Type B pancreatic cell (in vitro differentiated cells): ENCODE measurements at places on chromosomes 2 and 18. TPM values are rescaled to one million over a fixed set of nuclear protein-coding genes. Genes with fewer than 3 reads are reported as not detected.

Gene SH3RF3
- total RNA-seq: 2.5 and 13.9 TPM in 2 replicates

Gene C2orf80
- total RNA-seq: not detected in 2 replicates

DNA sequence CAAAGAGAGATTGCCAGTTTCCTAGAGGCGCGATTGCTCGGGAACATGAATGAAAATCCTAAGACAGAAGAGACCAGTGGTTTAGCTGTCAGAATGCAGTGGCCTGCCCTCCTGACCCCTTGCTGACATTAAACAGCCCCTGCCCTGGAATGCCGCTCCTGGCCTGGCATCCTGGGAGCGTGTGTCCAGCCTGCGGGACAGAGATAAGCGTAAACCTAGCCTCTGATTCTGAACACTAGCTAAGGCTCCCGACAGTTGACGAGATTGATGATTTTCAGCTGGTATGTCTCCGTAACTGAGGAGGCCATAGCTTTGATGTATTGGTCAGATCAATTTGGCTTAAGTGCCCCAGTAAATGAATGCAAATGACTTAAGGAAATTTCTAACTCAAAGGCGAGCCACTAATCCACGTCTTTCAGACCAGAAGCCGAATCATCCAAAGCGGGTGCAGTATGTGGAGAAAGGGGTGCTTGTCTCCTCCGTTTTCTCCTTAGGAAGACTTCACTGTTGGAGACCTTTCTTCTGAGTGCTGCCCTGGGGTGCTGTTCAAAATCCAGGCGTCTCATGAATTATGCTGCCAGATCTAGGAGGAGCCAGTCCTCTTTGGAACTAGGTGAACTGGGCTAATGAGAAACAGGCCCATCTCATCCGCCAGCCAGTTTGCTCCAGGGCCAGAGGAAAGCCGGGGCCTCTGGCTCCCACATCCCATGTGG, 142.5 kb upstream of the L3MBTL4 start:
- no peaks in the 10 kb centered on the region for H3K36me3 ChIP-seq
- peak; percentile 76 for DNase-seq
- peaks cover 3% of the 10 kb centered on the region for H3K27me3 ChIP-seq
- H3K27ac ChIP-seq: peak overlapping the region; percentile 67

DNA sequence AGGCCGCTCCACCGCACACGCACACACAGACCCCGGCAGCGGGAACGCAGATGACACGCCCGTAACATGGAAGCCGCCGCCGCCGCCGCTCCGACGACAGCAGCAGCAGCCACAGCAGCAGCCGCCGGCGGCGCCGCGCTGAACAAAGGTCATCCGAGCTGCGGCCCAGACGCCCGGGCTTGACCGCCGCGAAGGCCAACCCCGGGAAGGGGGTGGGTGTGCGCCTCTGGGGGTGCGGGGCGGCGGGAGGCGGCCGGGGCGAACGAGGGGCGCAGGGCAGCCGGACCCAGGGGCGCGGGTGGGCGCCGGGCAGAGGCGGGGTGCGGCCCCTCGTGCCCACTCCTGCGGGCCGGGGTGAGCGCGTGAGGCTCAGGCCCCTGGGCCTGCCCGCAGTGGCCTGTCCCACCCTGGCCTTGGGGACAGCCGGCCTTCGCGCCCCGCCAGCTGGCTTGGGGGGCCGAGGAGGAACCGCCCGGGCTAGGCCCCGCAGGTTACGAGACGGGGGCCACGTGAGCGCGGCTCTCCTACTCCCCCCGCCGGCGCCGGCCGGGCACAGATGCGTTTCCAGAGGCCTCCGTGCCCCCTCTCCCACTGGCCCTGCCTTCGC, 1.0 kb upstream of the ZNF532 start:
- H3K4me1 ChIP-seq: peaks cover 75% of the 10 kb centered on the region
- peaks cover 40% of the 10 kb centered on the region for H3K36me3 ChIP-seq
- peak overlapping the region; percentile 71 for H3K4me3 ChIP-seq
- no peaks in the 10 kb centered on the region for H3K27me3 ChIP-seq
- peak overlapping the region; percentile 98 for H3K27ac ChIP-seq
- peak; percentile 74 for DNase-seq

- no peaks in the 10 kb centered on the region for H3K36me3 ChIP-seq
- H3K4me3 ChIP-seq: peak overlapping the region; percentile 73
- H3K27ac ChIP-seq: peak overlapping the region; percentile 90
- no peak for DNase-seq
- peaks cover 21% of the 10 kb centered on the region for H3K27me3 ChIP-seq
Observed at GRCh38 chr18:24986666-24987302, 365.2 kb downstream of the ZNF521 start.

GRCh38 chr2:23213196-23213595, 171.8 kb upstream of the KLHL29 start:
- H3K4me3 ChIP-seq: no peak overlapping the region
- peak overlapping the region; percentile 61 for H3K27ac ChIP-seq
- no peaks in the 10 kb centered on the region for H3K36me3 ChIP-seq

DNA sequence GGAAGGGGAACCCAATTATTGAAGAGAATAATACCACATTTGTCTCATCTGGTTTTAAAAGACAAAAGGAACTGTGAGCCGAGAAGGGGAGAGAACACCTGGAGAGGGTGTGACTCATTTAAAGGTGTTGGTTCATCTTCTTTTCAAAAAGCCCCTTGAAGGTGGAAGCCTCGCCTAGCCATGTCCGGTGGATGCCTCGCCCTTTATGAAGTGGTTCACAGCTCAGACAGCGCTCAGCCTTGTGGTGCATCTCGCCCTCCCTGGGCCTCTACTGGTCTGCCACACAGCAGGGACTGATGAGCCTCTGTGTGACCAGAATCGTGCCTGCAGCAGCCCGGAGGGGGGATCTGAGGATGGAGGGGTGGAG, 290.0 kb upstream of the CXCR4 start:
- H3K27ac ChIP-seq: no peak overlapping the region
- no peaks in the 10 kb centered on the region for H3K36me3 ChIP-seq
- H3K27me3 ChIP-seq: peaks cover 41% of the 10 kb centered on the region
- DNase-seq: no peak

- no peaks in the 10 kb centered on the region for H3K27me3 ChIP-seq
- no peak overlapping the region for H3K4me3 ChIP-seq
- peaks cover 50% of the 10 kb centered on the region for H3K4me1 ChIP-seq
Observed at GRCh38 chr2:45674035-45674816, 22.8 kb downstream of the PRKCE start.

- no peaks in the 10 kb centered on the region for H3K4me1 ChIP-seq
- peak overlapping the region; percentile 27 for H3K27ac ChIP-seq
- no peaks in the 10 kb centered on the region for H3K27me3 ChIP-seq
- H3K4me3 ChIP-seq: no peak overlapping the region
Observed at GRCh38 chr18:48032876-48033789, 102.7 kb upstream of the SMAD2 start.

Gene RAB6D
- total RNA-seq: 0.56 and 0.64 TPM in 2 replicates

- no peaks in the 10 kb centered on the region for H3K36me3 ChIP-seq
- DNase-seq: no peak
- no peak overlapping the region for H3K4me3 ChIP-seq
- peaks cover 34% of the 10 kb centered on the region for H3K4me1 ChIP-seq
- no peak overlapping the region for H3K27ac ChIP-seq
Observed at GRCh38 chr2:120522151-120522751, 176.3 kb downstream of the INHBB start.

Gene CHRNG
- total RNA-seq: 0.50 and 0.87 TPM in 2 replicates

DNA sequence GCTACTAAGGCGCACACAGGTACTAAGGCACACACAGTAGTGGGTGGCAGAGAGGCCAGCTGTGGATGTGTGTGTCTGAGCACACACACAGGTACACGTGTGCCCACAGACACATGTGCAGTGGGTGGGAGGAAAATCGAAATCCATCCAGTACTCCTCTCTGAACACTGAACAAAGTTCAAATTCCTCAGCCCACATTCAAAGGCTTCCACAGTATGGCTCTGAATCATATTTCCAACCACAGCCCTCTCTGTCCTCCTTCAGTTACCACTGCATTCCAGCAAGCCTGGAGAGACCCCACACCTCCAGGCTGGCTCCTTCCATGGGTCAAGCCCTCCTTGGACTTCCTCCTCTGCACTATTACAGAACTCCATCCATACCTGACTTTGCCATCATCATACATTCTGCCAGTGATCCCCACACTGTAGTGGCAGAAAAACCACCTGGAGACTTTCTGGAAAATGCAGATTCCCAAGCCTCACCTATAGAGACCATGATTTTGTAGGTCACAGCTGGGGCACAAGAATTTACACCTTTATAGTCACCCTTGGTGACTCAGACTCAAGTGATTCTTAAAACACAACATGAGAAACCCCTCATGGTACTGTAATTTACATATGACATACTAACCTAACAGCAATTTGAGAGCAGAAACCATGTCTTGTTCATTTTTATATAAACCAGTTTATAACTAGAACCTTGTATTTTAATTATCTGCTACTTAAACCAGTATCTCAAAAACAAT, 31.4 kb downstream of the EPG5 start:
- H3K27ac ChIP-seq: no peak overlapping the region
- no peaks in the 10 kb centered on the region for H3K4me1 ChIP-seq
- H3K27me3 ChIP-seq: no peaks in the 10 kb centered on the region

DNA sequence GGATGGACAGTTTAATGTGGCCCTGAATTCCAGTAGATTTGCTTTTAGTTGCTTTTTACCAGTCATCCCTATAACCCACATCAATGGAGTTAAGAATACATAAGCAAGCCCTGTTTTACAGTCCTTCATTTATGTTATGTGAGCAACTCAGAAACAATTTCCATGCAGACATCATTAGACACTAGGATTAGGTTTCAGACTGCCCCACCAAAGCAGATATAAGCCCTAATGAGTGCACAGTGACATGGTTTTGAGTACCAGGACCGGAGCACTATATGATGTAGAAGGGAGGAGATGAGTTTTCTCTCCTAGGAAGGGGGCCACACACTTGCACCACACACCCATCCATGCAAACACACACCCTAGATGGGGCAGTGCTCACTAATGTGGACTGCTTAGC, 15.5 kb downstream of the KCNS3 start:
- H3K4me1 ChIP-seq: no peaks in the 10 kb centered on the region
- H3K4me3 ChIP-seq: no peak overlapping the region
- no peaks in the 10 kb centered on the region for H3K27me3 ChIP-seq
- no peaks in the 10 kb centered on the region for H3K36me3 ChIP-seq

Gene SMAD7
- 17.8 and 30.9 TPM in 2 replicates for total RNA-seq

DNA sequence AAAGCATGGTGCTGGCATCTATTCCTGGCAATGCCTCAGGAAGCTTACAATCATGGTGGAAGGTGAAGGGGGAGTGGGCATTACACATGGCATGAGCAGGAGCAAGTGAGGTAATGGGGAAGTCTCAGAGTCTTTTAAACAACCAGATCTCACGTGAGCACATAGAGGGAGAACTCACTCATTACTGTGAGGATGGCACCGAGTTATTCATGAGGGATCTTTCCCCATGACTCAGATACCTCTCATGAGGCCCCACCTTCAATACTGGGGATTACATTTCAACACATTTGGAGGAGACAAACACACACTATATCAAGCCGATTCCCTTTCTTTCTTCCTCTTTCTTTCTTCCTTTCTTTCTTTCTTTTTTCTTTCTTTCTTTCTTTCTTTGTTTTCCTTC, 47.9 kb upstream of the FANCL start:
- no peaks in the 10 kb centered on the region for H3K4me1 ChIP-seq
- peaks cover 10% of the 10 kb centered on the region for H3K27me3 ChIP-seq
- no peaks in the 10 kb centered on the region for H3K36me3 ChIP-seq
- H3K4me3 ChIP-seq: no peak overlapping the region

Gene ADD2
- total RNA-seq: 1.6 and 5.0 TPM in 2 replicates

DNA sequence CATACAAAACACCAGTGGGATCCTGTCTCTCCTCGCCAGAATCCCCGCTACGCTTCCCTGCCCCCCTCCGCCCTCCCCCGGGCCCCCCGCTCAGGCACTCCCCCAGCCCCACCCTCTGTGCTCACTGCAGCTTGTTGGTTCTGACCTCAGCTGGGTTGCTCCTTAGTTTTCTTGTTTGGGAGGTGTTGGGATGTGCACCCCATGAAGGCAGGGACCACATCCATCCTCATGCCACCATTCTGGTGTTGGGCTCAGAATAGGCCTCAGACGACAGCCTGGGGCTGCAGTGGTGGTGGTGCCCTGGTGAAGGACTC, 4.6 kb downstream of the SNED1 start:
- no peak overlapping the region for H3K4me3 ChIP-seq
- peaks cover 32% of the 10 kb centered on the region for H3K4me1 ChIP-seq

Gene NT5C1B
- not detected in 2 replicates for total RNA-seq

DNA sequence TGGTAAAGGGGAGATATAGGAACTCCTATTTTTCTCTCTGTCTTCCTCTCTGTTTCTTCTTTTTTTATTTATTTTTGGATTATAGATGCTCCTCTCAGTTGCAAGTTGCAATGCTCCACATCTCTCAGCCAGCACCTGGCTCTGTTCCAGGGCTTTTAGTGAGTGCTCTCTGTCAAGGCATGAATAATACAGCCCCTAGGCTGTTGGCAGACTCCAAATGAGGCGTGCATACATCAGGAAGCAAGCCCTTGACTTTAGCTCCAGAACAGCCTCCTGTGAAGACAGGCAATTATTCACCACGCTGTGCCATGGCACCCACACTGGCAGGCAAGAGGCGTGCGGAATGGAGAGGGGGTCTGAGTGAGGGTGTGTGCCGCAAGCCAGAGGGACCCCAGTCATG, 228.1 kb upstream of the PXDN start:
- H3K27ac ChIP-seq: no peak overlapping the region
- H3K36me3 ChIP-seq: no peaks in the 10 kb centered on the region
- peak overlapping the region; percentile 53 for H3K4me3 ChIP-seq
- H3K27me3 ChIP-seq: peaks cover 14% of the 10 kb centered on the region
- DNase-seq: no peak

Gene GPR39
- total RNA-seq: 4.1 and 13.3 TPM in 2 replicates

DNA sequence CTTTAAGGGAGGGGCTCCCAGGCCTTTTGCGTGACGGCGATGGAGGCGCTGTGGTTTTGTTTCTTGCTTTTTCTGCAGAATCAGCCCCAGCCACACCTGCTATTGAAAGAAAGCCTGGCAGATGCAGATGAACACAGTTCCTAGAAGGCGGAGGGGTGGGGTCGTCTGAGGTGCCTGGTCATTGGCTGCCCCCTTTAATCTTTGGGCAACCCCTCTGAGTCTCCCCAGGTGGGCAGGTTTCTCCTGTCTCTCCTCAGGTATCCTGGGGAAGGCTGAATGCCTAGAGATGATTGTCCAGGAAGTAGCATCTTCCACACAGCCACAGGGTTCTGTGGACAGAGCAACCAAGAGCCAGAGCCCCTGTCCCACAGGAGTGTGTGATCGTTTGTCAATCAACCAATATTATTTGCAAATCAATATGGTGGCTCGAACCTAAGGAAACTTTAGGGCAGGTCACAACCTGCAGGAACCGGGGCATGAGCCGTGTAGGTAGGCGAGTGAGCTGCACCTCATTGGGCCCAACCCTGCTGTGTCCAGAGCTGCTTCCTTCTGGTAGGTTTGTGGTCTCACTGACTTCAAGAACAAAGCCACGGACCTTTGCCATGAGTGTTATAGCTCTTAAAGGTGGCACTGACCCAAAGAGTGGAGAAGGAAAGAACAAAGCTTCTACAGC, 104.3 kb downstream of the NDUFA10 start:
- H3K36me3 ChIP-seq: no peaks in the 10 kb centered on the region
- DNase-seq: peak; percentile 36
- H3K27ac ChIP-seq: no peak overlapping the region
- no peaks in the 10 kb centered on the region for H3K4me1 ChIP-seq

DNA sequence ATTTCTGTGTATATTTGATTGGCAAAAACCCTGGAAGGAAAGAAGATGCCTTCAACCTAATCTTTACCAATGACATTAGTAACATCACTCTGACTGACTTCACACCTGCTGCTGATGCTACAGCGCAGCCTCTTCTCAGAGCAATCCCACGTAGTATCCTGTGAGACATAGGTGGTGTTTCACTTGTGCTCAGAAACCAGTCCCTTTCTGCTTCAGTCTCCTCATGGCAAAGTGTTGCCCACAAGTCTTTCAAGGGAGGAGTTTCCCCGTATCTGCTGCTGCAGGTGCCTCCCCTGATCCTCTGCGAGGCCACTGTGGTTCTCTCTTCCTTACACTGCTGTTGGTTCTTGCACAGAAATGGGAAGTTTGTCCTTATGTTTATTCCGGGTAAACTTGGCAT, 433.2 kb upstream of the TNP1 start:
- no peak overlapping the region for H3K27ac ChIP-seq
- H3K4me1 ChIP-seq: peaks cover 18% of the 10 kb centered on the region
- H3K36me3 ChIP-seq: peaks cover 9% of the 10 kb centered on the region
- H3K27me3 ChIP-seq: peaks cover 19% of the 10 kb centered on the region
- no peak overlapping the region for H3K4me3 ChIP-seq
- no peak for DNase-seq

Gene SULT1C2
- total RNA-seq: 4.2 and 5.9 TPM in 2 replicates
